ENCODE measurements at places on chromosomes 4 and X.

DNA sequence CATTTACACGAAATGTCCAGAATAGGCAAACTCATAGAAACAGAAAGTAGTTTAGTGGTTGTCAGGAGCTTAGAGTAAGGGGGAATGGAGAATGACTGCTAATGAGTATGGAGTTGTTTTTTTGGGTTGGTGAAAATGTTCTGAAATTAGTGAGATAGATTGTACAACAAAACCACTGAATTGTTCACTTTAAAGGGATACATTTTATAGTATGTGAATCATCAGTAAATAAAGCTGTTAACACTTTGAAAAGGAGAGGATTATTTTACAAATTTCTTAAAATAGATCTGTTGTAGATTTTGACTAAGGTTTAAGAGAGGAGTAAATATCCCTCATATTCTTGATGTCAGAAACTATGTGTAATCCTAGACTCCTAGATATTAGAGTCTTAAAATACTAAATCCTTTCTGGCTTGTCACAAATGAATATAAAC, 82.7 kb downstream of the RAPGEF2 start:
- no peak for DNase-seq

GRCh38 chr4:177386278-177386815, 55.9 kb downstream of the AGA start:
- DNase-seq = no peak

- no peak for DNase-seq
Observed at GRCh38 chr4:1895971-1896657, 24.9 kb downstream of the NSD2 start.

- DNase-seq = no peak
Observed at GRCh38 chr4:2574863-2575262, 38.4 kb downstream of the FAM193A start.

GRCh38 chr4:64857815-64858214, 448.6 kb upstream of the TECRL start:
- DNase-seq = no peak

DNA sequence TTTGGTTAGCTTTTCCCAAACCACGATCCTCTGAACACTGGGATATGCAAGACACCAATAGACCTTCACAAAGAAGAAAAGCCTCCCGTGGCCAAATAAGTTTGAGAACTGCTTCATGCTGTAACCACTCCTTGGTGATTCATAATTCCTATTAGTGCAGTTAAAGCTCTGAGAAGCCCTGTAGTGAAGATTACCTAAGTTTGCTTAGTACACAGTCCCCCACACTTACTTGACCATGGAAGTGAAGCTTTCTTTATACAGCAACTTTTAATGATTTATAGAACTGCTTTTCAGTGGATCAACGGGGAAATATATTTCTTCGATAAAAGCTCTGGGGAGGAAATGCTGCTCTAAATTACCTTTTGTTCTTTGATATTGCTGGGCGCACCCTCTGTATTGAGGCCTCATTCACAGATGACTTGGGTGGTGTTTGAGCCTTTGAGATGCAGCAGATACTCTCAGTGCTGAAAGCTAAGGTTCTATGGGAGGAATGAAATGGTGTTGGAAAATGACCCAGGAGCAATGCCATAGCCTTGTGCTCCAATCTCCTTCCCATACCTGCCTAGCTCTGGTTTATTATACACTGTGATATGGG, 67.4 kb downstream of the CBLL2 start:
- no peak for DNase-seq

DNA sequence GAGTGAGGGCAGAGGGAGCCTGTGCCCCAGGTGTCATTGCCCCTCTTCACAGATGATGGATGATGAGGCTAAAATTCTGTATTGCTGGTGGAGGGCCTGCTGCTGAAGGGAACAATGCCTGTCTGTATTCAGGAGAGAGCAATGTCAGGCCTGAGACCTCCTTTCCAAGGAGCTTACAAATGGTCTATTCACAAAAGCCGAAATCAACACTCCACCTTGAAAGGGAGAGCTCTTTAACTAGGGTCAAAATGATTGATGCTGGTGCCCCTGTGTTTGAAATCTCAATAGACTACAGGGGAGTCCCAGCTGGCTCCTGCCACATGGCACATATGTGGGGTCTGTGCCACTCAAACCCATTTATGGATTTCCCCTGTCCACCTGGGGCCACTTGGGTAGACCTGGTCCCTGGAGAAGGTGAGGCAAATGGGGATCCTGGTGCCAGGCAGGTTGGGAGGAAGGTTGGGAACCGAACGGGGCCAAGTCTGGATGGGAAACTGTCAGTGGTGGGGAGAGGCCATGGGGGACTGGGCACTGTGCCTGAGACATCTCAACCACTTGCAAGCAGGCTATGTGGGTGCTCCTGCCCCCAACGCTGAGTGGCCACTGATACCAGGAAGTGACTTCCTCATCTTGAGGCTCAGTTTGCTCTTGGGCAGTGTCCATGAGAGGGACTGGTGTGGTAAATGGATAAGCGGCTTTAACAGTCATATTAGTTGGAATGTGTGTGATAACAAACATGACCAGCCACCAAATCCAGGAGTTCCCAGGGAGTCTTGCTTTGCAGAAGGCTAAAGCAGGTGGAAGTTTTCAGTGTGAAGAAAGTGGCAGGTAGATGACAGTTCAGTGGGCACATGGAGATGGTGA, 223.8 kb upstream of the PSAPL1 start:
- peak; percentile 8 for DNase-seq

DNA sequence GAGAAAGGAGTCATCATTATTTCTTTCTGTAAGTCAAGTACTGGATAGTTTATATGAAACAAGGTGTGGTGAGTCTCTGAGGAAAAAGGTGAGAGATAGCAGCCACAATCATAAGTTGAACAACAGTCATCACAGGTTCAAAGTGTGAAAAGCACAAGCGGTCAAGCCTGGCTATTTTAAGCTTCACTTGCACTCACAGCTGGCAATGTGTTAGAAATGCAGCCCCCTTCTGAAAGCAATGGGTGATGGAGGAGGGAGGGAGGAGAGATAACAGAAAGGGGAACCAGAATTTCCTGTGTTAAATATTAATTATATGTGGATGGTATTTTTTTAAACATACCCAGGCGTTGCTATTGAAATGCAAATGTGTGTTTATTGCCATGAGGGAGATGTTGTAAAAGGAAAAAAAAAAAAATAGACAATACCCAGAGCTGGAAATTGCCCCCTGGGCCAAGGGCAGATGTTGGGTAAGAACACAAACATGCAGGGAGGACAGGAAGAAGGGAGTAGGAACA, 26.9 kb upstream of the BMP3 start:
- no peak for DNase-seq
